Fibroblast of villous mesenchyme (primary cell): ENCODE measurements at places on chromosomes 5 and 9. TPM values are rescaled to one million over a fixed set of nuclear protein-coding genes. Genes with fewer than 3 reads are reported as not detected.
A peak's percentile ranks its signal among the peaks of the same experiment; 100 is the strongest.

DNA sequence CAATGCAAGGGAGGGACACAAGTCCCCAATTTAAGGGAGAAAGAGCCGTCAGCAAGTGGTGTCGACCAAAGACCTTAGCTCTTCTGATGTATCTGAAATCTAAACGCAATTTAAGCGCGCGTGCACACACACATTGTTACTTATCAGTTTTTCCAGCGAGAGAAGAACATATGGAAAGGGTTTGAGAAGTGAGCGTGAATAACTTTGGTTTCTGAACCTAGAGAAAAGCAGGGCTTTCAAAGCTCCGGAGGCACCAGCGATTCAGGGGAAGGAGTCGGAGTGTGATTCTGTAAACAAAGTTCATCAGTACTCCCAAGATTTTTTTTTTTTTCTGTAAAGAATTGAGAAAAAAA lies 191.8 kb downstream of the MEF2C start:
- DNase-seq: no peak

- DNase-seq: no peak
These were observed 2.9 kb downstream of the FANCG start for GRCh38 chr9:35076848-35077247.

DNA sequence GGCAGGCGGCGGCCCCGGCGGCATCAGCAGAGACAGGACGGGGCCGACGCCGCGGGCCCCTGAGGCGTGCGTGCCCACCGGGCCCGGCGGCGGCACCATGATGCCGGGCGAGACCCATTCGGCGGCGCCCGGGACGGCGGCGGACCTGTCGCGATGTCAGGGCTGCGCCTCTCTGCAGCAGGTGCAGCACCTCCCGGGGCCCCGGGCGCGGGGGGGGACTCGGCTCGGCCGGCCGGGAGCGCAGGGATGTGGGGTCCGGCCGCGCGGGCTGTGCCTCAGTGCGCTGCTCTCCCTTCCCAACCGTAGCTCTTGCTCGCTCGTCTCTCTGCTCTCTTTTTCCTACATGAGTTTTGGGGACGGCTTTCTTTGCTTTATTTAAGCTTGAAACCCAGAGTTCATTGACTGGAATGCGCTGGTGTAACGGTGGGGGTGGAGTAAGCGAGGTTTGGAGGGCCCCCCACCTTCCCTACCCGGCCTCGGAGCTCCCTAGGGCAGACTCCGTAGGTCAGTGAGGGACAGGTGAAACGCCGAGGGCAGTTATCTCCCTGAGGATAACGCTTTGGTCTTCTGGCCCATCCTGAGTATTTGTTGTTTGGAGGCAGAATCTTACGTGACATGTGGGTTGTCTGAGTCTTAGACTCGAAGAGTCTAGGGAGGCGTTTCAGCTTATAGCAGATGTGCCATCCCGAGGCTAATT lies 490 bp downstream of the ICE1 start:
- no peak for DNase-seq

DNA sequence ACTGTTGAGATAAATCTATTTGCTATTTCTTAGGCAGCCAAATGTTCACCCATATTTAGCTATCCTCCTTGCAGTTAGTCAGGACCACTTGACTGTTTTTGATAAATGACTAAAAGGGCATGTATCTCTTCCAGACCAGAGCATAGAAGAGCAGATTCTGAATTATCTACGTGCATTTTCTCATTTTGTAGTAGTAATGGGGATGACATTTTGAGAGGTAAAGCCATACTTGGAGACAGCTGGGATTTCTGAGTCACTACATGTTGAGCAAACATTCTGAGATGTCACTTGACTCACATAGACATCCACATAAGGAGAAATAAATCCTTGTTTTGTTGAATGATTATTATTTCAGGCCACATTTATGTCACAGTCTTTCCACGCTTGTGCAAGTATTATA lies 297.6 kb downstream of the CDH10 start:
- no peak for DNase-seq

GRCh38 chr9:103881419-103881818 lies 212.7 kb upstream of the SMC2 start:
- no peak for DNase-seq

DNA sequence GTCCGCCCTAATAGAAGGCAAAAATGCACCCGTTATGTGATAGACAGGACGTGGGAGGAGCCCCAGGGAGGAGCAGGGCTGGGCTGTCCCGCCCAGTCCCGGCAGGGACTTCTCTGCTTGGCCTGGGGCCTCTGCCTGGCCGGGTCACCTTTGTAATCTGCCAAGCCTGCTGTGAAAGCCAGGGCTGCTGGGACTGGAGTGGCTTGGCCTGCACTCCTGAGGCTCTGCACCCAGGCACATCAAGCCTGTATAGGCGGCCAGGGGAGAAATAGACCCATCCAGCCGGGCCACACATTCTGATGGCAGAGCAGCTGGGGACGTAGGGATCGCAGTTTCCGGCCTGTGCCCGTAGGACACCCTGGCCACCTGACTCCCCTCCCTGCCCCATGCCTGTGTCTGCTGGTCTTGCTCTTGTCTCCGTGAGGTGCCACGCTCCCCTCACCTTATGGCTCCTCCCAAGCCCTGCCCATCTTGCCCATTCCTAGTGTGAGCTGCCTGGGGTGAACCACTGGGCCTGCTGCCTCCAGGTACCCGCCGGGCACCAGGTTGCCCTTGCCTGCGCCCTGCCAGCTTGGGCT lies 28.1 kb downstream of the DYNC2I2 start:
- no peak for DNase-seq

DNA sequence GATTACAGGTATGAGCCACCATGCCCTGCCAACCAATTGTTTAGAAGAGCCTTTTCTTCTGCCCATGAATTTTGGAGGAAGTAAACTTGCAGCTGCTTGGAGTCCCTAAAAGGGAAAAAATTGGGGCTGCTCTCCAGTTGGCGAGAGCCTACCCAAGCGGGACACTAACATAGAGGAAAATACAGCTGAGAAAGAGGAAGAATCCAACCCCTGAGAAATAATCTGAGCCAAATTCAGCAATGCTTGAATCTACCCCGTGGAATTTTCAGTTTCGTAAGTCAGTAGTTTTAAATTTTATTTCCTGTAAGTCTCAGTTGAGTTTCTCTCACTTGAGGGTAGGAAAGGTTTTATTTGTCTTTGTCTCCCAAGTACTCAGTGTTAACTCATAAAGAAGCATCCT lies 30.4 kb upstream of the UBTD2 start:
- DNase-seq: no peak

DNA sequence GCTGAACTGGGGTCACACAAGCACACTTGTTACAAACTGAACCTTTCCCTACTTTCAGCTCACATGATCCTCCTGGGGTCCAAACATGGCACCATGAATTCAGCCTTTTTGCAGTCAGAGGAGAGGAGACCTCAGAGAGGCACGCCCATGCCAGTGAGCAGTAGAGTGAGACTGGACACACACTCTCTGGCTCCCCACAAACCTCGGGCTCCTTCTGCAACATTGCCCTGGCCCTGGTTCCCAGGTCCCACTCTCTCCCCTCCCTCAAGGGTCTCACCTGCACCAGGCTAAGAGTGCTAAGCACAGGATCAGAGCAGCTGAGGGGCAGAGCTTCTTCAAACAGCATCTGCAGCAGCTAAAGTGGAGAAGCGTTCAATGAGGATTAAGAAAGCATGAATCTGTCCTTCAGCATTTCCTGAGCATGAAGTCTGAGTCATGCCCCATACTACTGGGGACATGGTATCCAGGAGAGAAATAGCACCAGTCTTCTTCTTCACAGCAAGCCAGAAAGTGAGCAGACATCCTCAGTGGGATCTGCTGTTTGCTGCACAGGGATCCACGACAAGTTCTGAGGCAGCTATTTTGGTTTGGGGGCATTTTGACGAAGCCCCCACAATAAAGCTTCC lies 27.2 kb downstream of the SLC35A4 start:
- peak; percentile 52 for DNase-seq

Gene SLC4A9
- total RNA-seq: not detected in 2 replicates

Gene CTXN3
- total RNA-seq: not detected in 2 replicates

Gene CMYA5
- 1.3 and 1.7 TPM in 2 replicates for total RNA-seq

Gene TBCA
- 91.5 and 113 TPM in 2 replicates for total RNA-seq
